Daoy (cell line): ENCODE measurements at places on chromosomes 2 and 18. TPM values are rescaled to one million over a fixed set of nuclear protein-coding genes. Genes with fewer than 3 reads are reported as not detected.

DNA sequence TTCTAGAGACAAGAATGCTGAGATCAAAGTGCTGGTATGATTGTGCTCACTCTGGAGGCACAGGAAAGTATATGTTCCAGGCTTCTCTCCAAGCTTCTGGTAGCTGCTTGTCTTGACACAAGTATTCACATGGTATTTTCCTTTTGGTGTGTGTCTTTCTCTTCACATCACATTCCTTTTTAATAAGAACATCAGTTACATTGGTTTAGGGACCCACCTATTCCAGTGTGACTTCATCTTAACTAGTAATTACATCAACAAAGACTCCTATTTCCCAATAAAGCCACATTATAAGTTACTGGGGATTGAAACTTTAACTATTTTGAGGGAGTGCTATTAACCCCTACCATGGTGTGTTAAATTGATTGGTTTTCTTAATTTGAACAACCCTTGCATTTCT, 119.1 kb downstream of the FSIP2 start:
- DNase-seq: no peak

DNA sequence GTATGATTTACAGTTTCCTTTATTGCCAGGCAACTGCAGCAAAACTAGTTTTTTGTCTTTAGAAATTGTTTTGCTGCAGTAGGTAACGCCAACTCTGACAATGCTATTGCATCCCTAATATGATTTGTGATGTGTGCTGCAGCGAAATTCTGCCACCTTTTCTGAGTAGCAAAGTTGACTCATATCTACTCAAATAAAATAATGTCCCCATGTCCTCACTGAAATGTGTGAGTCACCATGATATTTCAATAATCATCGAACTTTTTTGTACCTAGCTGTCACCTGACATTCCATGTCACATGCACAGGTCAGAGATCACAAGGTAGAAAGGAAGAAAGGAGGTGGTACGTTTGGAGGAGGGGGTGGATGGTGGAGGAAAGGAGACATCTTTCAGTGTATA, 205.0 kb downstream of the RAD51AP2 start:
- DNase-seq: no peak

DNA sequence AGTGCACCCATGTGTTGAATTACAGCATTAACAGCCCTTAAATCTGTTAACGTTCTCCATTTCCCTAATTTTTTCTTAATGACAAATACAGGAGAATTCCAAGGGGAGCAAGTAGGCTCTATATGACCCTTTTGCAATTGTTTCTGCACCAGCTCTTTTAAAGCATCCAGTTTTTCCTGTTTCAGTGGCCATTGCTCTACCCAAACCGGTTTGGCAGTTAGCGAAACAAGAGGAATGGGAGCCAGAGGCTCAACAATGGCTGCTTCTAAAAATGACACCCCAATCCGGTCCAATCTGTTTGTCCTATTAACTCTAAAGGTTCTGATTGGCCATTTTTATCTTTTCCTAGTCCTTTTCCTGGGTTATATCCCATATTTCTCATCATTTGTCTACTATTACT, 15.1 kb upstream of the SUCLG1 start:
- no peak for DNase-seq

- no peak for DNase-seq
Measured at GRCh38 chr2:149021271-149021719, 17.2 kb upstream of the LYPD6B start.

- no peak for DNase-seq
Measured at GRCh38 chr2:85732467-85733120, 21.2 kb upstream of the ATOH8 start.

DNA sequence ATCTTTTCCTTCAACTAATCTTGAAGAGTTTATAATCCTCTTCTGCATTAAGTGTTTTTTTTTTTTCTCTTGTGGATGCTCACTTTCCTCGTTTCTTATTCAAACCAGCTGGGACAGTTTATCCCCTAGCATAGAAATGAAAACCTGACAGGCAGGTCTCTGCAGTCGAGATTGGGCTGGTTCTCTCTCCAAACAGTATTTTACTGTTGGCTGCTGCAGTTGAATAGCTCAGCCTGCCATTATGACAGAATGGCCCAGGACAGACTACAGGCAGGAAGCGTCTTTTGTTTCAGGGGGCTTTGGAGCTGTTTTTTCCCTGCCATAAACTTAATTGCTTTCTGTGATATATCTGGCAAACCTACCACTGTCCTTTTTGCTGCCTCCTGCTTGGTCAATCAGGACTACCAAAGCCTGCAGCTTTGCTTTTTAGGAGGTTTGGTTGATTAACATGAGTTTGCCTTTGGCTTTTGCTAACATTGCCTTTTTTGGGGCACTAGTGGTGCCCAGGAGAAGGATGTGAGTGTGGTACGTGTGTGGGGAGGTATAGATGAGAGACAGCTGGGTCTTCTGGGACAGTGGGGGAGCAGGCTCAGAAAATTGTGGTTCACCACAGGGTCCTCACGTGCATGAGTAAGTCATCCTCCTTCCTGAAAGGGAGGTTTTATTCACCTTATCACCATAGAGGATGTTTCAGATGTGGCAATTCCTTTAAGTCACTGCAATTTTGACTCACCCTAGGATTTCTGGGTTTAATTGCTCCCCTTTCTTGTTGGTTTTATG, 128.7 kb downstream of the LYPD6B start:
- DNase-seq: peak; percentile 56

DNA sequence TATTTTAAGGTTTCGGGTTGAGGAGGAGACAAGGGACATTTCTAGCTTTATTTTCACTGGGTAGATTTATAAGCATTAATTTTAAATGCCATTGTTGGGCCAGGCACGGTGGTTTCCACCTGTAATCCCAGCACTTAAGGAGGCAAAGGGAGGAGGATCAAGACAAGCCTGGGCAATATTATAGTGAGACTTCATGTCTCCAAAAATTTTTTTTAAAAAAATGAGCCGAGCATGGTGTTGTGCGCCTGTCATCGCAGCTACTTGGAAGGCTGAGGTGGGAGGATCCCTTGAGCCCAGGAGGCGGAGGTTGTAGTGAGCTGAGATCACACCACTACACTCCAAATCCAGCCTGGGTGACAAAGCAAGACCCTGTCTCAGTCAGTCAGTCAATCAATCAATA, 45.0 kb downstream of the MBD5 start:
- DNase-seq: no peak

The AGFG1 gene
- total RNA-seq: 41.0 and 49.9 TPM in 2 replicates

DNA sequence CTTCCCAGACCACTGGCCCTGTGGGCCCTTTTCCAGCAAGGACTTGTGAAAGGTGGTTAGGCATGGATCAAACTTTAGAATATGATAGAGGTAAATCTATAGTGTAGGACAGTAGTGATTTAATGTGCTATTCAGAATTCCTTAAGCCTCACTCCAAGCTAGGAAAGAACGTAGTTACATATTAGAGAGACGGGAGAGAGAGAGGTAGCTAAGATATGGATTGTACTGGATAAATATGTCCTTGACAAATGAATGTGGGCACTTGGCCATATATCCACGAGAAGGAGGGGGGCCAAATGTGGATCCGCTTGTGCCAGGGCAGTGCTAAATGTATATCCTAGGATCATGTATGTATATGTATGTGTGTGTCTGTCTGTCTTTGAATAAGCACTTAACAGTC, 6.5 kb downstream of the KCNJ3 start:
- DNase-seq: no peak

- DNase-seq: no peak
Measured at GRCh38 chr2:191687867-191688266, 9.9 kb downstream of the NABP1 start.

DNA sequence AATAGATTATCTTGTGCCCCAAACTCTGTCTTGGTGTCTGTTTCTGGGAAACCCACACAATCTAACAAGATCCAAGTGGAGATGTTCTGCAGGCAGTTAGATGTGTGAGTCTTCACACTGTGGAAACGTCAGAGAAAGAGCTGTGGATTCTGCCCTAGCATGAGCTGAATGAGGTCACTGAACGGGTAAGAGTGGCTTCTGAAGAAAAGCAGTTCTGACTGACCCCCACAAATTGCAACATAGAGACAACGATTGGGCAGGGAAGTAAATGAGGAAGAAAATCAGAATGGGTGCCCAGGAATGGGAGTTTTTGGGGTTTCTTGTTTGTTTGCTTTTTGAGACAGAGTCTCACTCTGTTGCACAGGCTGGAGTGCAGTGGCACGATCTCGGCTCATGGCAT, 12.9 kb upstream of the RPL37A start:
- DNase-seq: no peak

- no peak for DNase-seq
Measured at GRCh38 chr2:62408241-62408677, 97.7 kb downstream of the TMEM17 start.

DNA sequence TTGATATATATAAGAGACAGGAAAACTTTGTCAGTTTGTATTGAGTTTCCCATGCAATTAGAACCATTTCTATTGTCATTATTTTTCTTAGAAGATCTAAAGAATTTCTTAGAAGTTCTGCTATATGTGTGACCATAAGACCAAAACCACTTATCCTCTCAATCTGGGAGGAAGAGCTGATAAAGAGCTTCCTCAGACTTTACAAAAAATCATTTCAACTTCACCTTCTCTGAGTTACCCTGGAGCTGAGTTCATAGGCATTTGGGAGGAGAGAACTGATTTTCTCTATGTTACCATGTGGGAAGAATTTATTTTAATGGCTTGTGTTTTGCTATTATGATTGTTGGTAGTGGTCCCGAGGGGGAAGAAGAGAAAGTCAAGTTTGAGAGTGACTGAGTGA, 329.3 kb downstream of the GPD2 start:
- no peak for DNase-seq

The NUP35 gene
- 43.3 and 49.0 TPM in 2 replicates for total RNA-seq

The PRKAG3 gene
- not detected in 2 replicates for total RNA-seq

The SF3B1 gene
- total RNA-seq: 185 and 220 TPM in 2 replicates

DNA sequence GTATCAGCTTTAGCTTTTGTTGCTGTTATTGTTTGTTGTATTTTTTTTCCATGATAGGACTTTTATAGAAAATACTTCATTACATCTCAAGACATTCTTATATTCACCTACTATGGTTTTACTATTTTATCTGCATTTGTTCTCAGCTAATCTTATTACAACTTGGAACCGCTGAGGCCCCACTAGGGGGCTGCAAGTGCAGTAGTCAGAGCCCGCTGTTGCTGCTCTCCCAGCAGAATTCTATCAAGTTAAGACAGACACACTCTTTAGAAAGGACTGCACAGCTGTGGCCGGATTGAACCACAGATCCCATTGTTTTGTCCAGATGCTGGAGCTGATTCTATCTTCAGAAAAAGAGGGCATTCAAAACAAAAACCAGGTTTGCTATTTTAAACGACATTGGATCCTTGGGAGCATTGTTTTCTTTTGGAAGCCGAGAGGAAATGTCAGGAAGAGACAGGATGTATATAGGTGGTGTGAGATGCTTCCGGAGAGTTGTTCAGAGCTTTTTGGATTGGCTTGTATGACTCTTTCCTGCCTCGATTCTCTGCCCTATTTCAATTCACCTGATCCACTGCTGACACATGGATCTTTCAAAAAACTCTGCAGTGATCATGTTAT, 105.7 kb upstream of the GAREM1 start:
- peak; percentile 13 for DNase-seq

DNA sequence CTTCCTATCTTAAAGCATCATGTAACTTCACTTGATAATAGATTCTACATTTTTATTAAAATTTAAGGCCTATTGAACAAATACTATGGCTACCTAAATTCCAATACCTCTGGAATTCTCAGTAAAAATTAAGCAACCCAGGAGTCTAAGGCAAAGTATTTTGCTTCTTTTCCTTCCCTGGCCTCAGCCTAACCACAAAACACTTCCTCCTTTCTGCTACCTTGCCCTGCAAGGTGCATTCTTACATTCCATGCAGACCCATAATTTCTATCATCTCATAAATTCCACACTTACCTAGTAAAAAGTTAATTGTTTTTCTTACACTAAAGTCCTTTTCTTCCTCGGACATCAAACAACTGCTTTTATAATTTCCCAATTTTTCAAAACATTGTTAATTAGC, 3.7 kb downstream of the MBOAT2 start:
- no peak for DNase-seq

DNA sequence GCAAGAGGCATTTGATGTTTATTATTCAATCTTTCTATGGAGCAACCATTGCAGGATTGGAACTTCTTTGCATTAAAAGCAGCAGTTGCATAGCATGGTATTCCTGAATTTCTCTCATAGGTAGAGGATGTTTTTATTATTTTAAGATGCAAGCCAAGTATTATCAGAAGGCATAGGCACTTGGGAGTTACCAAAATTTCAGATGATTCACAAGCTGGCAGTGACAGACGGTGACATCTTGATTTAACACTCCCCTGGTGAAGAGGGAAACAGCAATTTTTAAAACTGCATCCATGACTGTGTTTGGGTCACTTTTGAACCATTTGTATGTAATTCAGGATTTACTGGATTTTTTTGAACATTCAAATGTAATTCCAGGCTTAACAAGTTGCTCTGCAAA, 654.3 kb downstream of the SLC4A3 start:
- no peak for DNase-seq

DNA sequence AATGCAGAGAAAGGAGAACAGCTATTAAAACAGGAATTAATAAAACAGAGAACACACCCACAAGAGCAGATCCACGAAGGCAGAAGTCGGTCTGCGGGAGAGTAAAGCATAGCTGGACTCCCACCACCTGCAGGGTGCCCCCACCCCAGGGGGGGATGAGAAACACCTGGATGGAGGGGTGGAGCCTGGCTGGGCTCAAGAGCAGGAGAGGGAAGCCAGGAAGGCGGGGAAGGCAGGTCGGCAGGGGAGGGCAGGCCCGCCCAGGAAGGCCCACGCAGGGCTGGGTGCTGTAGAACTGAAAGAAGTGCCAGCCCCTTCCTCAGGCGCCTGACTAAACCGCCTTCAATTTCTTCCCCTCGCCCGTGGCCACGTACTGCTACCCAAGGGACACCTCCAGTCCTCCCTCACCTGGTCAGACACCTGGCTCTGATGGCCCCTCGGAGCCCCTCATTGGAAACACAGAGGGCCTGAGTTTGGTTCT, 175.4 kb downstream of the HDAC4 start:
- no peak for DNase-seq

DNA sequence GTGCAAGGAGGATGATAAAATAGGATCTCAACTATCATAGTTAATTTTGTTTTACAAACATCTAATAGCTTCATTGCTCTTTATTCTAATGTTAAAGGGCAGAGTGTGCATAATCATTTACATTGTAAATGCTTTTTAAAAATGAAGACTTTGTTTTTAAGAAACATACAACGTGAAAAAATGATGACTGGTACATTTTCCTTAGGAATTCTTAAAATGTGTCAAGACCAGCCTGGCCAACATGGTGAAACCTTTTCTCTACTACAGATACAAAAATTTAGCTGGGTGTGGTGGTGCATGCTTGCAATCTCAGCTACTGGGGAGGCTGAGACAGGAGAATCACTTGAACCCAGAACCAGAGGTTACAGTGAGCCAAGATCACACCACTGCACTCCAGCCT, 179.0 kb downstream of the PDE1A start:
- no peak for DNase-seq

GRCh38 chr2:220396287-220396686, 768.9 kb downstream of the SLC4A3 start:
- no peak for DNase-seq
